ENCODE measurements at places on chromosomes 1 and 21.

GRCh38 chr1:111825217-111825616 lies 69.5 kb downstream of the DDX20 start:
- no peak for DNase-seq

DNA sequence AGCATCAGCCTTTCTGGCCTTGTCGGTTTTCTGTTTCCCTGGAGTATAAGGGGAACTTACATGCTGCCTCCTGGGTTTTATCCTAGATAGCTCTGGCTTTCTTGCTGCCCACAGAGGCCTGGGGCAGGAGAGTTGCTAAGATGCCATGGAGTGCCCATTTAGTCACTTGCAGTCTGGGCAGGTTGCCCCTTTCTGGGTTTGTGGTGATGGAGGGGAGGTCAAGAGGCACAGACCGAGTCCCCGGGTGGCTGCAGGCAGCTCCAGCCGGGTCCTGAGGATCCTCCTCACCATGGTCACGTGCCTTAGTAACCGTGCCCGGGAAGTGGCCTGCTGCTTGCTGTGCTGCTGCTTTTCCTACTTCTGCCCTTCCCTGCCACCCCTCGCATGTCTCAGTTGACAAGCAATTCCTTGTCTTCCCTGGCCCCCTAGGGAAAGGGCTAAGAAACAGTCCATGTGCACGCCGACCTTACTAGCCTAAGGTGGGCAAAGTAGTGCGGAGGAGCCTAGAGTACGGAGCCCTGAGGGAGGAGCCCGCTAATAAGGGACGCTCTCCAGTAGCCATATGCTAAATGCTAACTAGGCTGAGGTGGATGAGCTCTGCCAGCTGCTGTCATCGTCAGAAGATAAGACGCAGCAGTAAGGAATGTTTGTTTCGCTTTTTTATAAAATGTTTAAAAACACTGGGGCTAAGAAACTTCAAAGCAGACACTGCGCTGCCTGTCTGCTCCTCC lies 34.8 kb downstream of the CLCA1 start:
- DNase-seq = peak; percentile 89

DNA sequence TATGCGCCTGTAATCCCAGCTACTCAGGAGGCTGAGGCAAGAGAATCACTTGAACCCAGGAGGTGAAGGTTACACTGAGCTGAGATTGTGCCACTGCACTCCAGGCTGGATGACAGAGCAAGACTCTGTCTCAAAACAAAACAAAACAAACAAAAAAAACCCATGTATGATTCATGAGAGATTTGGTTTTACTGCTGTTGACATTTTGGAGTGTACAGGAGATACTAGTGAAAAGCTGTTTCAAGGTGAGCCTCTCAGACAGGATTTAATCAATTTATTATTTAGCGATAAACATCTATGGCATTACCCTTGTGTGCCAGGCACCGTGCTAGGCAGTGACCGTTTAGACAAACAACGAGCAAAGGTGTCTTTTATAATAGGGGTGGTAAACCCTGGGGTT lies 16.5 kb downstream of the LHX4 start:
- DNase-seq = no peak

DNA sequence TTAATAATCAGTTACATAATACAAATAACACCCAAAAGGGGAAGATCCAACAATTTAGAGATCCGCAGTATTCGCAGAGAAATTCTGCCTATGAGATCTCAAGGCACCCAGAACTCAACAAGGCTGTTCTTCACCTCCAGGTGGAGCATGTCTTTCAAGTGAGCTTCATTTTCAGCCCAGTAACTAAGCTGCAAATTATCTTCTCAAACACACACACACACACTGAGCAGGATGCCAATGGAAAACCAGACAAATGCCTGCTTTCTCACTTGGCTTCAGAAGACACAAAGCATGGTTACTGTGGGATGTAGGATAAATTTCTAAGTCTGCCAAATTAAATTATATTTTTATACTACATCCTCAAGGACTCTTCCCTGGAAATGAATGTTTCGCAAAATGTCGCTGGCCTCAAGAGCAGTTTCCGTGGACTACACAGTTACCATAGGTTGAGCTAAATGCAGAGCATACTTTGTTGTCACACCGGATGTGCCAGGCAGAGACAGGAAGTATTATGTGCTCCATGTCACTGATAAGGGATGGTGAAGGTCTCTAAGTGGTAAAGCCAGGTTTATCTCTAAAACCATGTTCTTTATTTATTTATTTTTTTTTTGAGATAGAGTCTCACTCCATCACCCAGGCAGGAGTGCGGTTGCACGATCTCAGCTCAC lies 30.3 kb downstream of the UBR4 start:
- no peak for DNase-seq

DNA sequence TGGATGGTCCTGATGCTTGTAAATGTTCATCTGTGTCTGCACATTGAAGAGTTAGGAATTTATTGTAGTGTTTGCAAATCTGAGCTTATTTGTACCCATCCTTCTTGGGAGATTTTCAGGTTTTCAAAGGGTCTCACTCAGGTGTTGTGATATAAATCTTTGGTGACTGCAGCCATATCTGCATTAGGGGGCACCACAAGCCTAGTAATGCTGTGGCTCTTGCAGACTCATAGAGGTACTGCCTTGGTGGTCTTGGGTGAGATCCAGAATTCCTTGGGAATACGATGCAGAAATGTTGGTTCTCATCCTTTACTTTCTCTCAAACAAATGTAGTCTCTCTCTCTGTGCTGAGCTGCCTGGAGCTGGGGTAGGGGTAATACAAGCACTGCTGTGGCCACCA lies 405.9 kb downstream of the TTLL7 start:
- no peak for DNase-seq

- DNase-seq = no peak
Measured at GRCh38 chr1:166470014-166470413, 303.2 kb upstream of the FAM78B start.

DNA sequence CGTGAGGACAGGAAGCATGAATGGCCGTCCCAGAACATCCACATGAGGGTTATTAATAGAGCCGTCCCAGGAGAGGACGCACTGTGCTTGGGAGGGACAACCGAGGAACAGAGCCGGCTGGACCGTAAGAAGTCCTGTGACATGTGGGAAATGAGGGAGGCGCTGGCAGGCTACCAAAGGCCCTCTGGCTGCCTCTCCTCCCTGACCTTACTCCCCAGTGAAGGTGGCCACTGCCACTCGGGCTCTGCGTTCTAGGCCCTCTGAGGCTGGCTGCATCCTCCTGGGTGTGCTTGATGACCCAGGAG lies 15.5 kb upstream of the NPPB start:
- DNase-seq = peak; percentile 69

Measured in posterior cingulate gyrus (tissue), 11 donors.